Fibroblast of the conjunctiva (primary cell): ENCODE measurements at places on chromosomes 6 and 20.

- no peak for DNase-seq
Observed at GRCh38 chr20:35087791-35088190, 4.8 kb downstream of the TRPC4AP start.

GRCh38 chr20:31705598-31706597, 16.8 kb downstream of the BCL2L1 start:
- DNase-seq: no peak

- DNase-seq: no peak
Observed at GRCh38 chr20:58908221-58908620, 55.7 kb downstream of the GNAS start.

GRCh38 chr20:32241807-32242206, 34.1 kb downstream of the POFUT1 start:
- no peak for DNase-seq

- no peak for DNase-seq
Observed at GRCh38 chr20:62611819-62612218, 30.5 kb upstream of the SLCO4A1 start.

DNA sequence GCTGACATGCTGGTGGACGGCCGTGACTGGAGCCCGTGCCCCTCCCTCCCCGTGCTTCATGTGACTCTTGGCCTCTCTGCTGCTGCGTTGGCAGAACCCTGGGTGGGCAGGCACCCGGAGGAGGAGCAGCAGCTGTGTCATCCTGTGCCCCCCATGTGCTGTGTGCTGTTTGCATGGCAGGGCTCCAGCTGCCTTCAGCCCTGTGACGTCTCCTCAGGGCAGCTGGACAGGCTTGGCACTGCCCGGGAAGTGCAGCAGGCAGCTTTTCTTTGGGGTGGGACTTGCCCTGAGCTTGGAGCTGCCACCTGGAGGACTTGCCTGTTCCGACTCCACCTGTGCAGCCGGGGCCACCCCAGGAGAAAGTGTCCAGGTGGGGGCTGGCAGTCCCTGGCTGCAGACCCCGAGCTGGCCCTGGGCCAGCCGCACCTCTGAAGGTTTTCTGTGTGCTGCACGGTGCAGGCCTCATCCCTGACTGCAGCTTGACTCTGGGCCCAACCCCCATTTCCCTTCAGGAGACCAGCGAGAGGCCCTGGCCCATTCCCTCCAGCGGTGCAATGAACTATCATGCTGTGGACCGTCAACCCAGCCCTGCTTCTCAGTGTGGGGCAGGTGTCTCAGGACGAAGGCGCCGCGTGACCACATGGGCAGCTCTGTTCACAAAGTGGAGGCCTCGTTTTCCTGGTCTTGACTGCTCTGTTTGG, 8.1 kb downstream of the NPBWR2 start:
- DNase-seq: no peak

GRCh38 chr6:126026001-126026400, 39.7 kb downstream of the TRMT11 start:
- no peak for DNase-seq

DNA sequence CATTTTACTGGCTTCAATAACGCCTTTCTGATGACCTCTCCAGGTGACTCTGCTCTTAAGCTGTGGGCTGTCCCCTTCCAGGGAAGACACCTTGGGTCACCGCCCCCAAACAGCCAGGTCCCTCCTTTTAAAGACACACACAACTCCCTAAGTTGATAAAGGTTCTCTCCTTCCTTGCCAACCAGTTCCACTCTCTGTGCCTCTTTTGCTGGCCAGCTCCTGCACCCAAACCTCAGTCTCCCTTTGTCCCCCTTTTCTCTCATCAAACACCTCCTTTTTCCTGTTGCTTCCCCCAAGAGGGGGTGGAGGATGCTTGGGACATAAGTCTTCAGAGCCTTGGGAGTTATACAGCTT, 1.0 kb downstream of the NCOA6 start:
- peak; percentile 9 for DNase-seq

DNA sequence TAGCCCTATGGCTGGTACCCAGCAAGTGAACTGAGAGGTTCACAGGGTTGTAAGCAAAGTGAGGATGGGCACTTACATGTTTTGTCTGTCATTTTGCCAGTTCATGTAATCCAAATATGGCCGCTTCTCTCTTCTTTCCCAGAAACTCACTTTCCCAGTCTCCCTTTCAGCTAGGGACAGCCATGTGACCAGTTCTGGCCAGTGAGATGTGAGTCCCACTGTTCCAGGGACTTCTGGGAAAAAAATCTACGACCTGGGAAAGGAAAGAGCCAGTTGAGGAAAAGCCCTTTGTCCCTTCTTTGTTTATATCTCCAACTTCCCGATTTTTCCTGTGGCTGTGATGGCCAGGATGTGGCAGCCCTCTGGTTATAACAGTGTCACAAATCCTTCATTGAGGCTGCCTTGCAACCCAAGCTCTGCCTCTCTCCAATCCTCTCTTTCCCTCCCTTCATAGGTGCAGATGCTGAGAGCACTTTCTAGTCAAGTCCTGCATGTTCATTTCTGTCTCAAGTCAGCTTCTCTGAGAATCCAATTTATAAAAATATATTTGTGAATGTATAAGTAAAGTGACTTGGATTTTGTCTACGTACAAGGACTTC, 148.6 kb upstream of the ZFP64 start:
- DNase-seq: no peak
